ENCODE measurements at places on chromosomes 13 and 19.
A peak's percentile ranks its signal among the peaks of the same experiment; 100 is the strongest.

DNA sequence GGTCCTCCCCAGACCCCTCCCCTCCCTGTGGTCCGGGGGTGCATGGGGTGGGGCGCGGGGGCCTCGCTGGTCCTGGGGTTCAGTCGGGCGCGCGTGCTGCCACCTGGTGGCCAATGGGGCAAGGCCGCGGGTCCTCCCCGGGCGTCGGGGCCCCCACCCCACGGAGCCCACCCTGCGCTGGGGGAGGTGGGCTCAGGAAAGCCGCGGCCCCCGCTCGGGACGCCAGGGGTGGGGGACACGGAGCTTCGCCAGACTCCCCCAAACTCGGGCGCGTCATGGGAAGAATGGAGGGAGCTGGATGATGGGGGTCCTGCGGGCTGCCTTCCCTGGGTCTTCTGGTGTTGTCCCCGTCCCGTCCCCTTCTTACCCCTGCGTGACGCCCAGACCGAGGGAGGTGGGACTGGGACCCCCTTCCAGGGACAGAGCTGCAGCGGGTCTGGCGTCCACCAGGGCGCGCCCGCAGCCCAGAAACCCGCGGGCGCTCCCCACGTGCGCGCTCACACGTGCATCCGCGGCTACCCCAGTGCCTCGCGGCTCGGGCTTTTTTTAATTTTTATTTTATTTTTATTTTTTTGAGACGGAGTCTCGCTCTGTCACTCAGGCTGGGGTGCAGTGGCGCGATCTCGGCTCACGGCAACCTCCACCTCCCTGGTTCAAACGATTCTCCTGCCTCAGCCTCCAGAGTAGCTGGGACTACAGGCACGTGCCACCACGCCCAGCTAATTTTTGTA is 19.8 kb upstream of the TCF3 start:
- no peak for DNase-seq

DNA sequence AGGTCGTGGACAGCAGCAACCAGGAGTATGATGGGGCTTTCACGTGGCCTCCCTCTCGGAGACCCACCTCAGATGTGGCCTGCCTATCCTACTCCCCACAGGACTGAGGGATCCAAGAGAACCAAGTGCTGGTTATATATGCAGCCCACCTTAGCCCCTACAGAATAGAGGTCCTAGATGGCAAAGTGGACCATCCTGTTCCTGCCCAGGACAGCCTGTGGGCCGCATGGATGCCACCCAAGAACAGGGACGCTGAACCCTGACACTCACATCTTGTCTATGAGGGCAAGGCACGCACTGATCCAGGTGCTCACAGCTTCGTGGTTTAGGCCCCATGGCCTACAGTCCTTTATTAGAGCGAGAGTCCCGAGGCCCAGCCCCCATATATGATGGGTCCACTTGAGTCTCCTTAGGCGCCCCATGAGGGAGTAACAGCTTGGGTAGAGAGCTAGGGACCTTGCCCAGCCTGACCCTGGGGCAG is 1.5 kb upstream of the SLC27A5 start:
- DNase-seq: no peak

DNA sequence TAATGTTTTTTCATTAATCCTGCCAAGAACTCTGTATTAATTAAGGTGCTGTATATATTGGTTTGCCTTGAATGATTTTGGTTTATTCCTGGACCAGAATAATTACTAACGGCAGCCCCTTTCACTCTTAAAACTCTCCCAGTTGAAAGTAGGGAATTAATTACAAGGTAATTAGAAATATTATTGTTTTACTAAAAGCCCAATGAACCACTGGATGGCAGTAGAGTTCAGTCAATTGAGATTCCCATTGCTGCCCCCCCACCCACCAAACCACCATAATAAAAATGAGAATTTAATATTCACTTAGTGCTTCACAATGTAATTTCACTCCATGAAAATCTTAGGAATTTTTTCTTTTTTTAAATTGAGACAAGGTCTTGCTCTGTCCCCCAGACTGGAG is 13.7 kb downstream of the WBP4 start:
- peak; percentile 7 for DNase-seq

DNA sequence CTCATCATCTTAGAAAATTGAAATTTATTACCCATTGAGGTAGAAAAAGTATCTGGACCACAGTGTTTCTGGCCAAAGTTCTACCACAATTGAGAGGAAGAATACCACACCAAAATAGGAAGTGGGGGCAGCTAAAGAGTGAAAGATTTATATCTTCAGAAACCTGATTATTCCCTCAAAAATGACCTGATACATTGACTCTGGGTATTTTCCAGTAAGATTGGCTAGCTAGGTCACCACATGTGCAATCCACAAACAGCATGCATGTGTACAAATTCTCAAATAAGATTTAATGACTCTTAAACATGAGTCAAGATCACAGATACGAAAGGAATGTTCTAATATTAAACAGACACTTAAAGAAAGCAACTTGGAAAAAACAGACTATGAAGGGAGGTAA is 1516.2 kb upstream of the PCDH20 start:
- DNase-seq: no peak

- no peak for DNase-seq
These were observed 2.5 kb downstream of the IGSF23 start for GRCh38 chr19:44615863-44616247.

GRCh38 chr13:75296641-75297040 is 185.3 kb downstream of the TBC1D4 start:
- DNase-seq: no peak

- no peak for DNase-seq
These were observed 265.7 kb downstream of the DLEU7 start for GRCh38 chr13:50577806-50578205.
